Inflammatory macrophage (primary cell): ENCODE measurements at places on chromosomes 4 and X.

GRCh38 chrX:45758738-45759397 lies 558.2 kb upstream of the DIPK2B start:
- DNase-seq, result no peak

- DNase-seq, result no peak
These were observed 21.2 kb downstream of the SRD5A3 start for GRCh38 chr4:55367084-55367722.

DNA sequence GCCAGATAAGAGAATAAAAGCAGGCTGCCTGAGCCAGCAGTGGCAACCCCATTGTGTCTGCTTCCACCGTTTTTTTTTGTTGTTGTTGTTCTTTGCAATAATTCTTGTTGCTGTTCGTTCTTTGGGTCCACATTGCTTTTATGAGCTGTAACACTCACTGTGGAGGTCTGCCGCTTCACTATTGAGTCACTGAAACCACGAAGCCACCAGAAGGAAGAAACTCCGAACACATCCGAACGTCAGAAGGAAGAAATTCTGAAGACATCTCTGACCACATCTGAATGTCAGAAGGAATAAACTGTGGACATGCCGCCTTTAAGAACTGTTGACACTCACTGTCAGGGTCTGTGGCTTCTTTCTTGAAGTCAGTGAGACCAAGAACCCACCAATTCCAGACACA lies 110.5 kb downstream of the PCDH18 start:
- no peak for DNase-seq

- no peak for DNase-seq
These were observed 214.3 kb upstream of the PPARGC1A start for GRCh38 chr4:24104158-24104565.

GRCh38 chr4:110484029-110484428 lies 8.1 kb downstream of the ENPEP start:
- DNase-seq, result peak; percentile 78

GRCh38 chrX:152451731-152451980 lies 541 bp upstream of the GABRA3 start:
- DNase-seq, result no peak

DNA sequence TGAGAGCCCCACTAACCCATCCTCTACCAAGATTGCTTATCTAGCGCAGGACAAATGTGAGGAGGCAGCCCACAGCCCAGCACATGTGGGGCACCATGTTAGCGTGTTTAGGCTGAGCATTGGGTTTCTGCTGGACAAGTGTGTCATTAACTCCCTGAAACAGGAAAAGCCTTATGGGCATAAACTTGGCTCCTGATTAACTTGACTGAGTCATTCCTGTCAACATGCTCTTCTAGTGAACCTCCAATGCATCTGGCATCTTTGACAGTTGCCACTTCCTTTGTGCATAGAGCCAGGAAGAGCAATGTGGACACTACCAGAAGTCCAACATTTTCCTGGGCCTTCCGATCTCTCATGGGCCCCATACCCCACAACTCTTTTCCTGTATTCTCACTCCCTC lies 2.5 kb downstream of the SPIN2A start:
- DNase-seq, result no peak

DNA sequence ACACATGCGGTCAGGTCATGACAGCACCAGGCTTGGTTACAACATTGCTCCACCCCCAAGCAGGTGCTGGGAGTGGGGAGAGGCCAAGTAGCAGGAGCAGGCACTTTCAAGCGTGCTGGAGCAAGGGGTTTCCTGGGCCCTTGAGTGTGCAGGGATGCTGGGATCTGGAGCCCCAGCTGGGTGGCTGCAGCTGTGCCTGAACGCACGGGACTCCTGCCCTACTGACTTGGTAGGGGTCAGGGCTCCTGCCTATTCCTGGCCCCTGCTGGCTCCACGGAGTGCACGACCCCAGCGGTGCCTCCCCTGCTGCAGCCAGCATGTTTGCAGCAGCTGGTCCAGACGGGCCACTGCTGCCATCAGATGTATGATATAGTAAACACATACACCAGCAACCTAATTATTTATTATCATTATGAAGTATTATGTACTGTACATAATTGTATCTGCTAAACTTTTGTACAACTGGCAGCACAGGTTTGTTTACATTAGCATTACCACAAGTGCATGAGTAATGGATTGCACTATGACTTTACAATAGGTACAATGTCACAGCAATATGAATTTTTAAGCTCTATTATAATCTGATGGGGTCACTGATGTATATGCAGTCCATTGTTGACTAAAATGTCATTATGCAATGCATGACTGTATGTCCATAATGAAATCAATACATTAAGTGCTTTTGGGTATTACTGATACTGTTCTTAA lies 620.6 kb downstream of the RAPGEF2 start:
- no peak for DNase-seq

DNA sequence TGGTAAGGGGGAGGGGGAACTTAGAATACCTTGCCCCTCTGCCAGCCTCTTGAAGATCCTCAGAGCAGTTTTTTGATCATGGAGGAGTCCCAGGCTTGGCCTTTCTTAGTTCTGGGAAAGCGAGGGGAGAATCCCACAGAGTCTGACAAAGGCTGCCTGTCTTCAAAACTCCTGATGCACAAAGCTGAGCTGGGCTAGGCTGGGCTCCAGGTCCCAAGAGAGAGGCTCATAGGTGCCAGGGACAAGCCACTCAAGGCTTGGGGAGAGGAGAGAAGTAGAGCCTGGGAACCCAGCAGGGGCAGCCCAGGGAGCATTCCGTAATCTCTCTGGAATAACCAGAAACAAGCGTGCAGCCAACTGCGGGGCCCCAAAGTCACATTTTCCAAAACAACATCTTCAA lies 37.0 kb upstream of the MTM1 start:
- DNase-seq, result no peak

DNA sequence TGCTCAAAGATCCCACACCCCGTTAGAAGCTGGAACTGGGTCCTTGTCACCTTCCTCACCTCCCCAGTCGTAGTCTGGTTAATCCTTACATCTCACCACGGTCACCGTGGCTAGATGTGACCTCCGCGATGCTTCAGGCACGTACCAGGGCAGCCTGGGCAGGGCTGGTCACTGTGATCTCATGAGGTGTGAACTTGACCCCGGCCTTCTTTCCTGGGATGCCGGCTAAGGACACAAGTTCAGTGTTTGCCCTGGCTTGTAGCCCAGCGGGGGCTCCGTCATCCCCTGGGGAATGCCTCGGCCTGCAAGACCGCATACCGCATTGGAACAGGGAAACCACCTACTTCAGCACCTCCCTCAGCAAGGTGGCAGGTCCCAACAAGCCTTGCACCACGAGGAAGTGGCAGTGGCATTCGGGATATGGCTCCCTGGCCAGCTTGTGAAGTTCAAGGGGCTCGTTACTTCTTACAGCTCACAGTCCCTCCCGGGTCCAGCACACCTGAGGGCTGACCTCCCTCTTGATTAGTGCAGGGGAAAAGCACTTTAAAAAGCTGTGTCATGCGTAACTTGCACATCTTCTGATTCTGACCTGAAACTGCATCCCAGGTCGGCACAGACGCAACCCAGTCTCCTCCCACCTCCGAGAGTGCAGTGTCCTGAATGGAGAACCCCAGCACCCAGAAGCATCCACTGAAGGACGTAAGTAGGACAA lies 25.9 kb downstream of the NOP14 start:
- no peak for DNase-seq
